Activated CD8-positive, alpha-beta memory T cell treated with anti-CD3 and anti-CD28 coated beads for 36 hours (primary cell): ENCODE measurements at places on chromosomes 1 and 21. TPM values are rescaled to one million over a fixed set of nuclear protein-coding genes. Genes with fewer than 3 reads are reported as not detected.

NMNAT2 gene
- not detected for total RNA-seq

DISP1 gene
- 2.1 TPM for total RNA-seq

OLFML3 gene
- total RNA-seq: 0.15 TPM

UBASH3A gene
- 27.4 TPM for total RNA-seq

GPR37L1 gene
- total RNA-seq: not detected

CTSS gene
- total RNA-seq: 23.8 TPM

SPRR3 gene
- total RNA-seq: not detected

MMEL1 gene
- not detected for total RNA-seq

NLRP3 gene
- total RNA-seq: 3.9 TPM

SPSB1 gene
- total RNA-seq: 0.44 TPM

FGR gene
- 0.51 TPM for total RNA-seq

OR2L3 gene
- not detected for total RNA-seq

LCE1E gene
- not detected for total RNA-seq

SLC2A5 gene
- not detected for total RNA-seq

IGSF21 gene
- total RNA-seq: not detected

CCDC30 gene
- 1.9 TPM for total RNA-seq

PCP4 gene
- total RNA-seq: not detected

TMEM200B gene
- 0.97 TPM for total RNA-seq

FCRL2 gene
- total RNA-seq: not detected

FAM177B gene
- not detected for total RNA-seq

CR1L gene
- total RNA-seq: not detected

HCRTR1 gene
- not detected for total RNA-seq
